ENCODE measurements at places on chromosomes 7 and 10.

DNA sequence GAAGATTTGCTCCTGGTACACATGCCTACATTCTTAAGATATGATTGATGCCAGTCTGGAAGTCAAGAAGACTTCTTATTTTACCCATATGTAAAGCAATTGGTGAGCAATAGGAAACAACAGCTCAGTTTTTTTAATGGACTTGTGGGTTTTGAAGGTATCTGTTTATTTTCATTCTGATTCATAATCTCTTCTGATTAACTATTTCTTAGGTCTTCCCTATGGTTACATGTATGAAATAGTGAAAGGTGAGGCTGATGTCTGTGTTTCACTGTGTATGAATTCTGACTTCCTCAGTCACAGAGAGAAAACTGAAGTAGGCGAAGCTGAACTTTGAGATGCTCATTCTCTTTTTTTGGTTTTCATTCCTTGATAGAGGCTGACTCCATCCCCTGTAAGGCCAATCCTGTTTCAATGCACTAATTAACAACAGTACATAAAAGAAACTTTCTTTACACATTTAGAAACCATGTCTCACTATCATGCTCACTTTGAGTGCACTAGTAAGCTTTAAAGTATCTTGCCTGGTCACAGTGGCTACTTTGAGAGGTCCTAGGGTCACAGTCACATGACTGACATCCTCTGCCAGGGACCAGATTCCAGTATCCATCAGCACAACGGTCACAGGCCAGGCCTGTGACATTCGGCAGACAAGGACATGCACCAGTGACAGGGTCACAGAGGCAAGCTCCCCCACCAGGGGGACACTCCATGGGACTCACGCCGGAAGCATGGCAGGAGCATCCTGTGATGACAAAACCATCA is 59.5 kb upstream of the LAMB1 start:
- DNase-seq, result no peak

- no peak for DNase-seq
These were observed 53.1 kb upstream of the NPS start for GRCh38 chr10:127496035-127496434.

DNA sequence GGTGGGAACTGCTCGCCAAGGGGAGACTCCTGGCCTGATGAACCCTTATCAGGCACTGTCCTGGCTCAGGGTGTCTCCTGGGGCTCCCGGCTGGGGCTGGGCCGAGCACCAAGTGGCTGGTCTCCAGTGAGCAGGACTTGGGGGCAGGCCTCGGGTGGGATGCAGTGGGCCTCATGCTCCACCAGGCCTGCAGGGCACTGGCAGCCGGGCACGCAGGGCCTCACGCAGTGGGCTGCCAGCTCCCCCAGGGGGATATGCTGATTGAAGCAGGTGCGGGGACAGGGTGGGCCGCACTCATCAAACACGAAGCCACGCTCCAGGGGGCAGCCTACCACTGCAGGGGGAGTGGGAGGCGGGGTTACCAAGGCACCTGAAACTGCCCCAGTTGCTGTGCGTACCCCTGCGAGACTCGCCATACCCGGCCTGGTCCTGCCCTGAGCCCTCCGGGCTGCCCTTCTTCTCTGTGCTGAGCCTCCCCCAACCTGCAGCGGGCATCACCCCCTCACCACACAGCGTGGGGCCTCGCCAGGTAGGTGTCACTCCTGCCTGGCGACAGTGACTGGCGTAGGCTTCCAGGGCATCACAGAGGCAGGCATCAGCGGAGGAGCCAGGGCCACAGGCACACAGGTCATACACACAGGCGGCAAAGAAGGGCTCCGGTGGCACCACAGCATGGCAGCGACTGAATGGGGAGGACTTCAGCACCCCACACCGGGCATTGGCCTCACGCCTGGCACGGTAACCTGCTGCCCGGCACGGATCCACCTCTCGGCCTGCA is 14.5 kb downstream of the ATP6V1F start:
- no peak for DNase-seq

GRCh38 chr10:8407501-8408021 is 353.1 kb downstream of the GATA3 start:
- DNase-seq, result no peak

GRCh38 chr7:150983893-150984368 is 5.8 kb upstream of the KCNH2 start:
- DNase-seq, result no peak

DNA sequence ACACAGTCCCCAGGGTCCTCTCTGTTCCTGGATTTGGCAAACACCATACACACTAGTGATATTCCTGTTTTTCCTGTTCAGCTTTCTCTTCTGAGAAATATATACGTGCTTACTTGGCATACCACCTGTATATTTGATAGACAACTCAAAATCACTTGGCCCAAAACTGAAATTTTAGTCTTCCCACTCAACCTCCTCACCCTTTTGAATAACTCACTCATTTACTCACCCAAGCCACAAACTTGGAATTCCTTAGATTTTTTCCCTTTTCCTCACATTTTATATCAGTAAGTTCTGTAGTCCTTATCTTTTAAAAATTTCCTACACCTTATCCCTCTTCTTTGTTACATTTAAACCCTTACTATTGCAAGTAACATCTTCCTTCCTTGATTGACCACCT is 143.4 kb downstream of the PPP1R3A start:
- DNase-seq, result no peak

- peak; percentile 94 for DNase-seq
These were observed at the start of gene GCC1 for GRCh38 chr7:127585044-127585953. TSS of gene GCC1 (minus strand) at chr7:127585596. CDS start at chr7:127585182, 414 bp downstream.

- DNase-seq, result no peak
These were observed 26.2 kb downstream of the PPP3CB start for GRCh38 chr10:73469579-73469978.

- no peak for DNase-seq
These were observed 621.9 kb downstream of the ACTR3B start for GRCh38 chr7:153381275-153382040.

All from germinal center (tissue), 1 donor.